ENCODE measurements at places on chromosomes 1 and 21. TPM values are rescaled to one million over a fixed set of nuclear protein-coding genes. Genes with fewer than 3 reads are reported as not detected.

ASAP3 gene
- total RNA-seq, result 1.2 TPM

RIPPLY3 gene
- not detected for total RNA-seq

CCDC17 gene
- 7.6 TPM for total RNA-seq

CD84 gene
- total RNA-seq, result 98.9 TPM

SPRR2A gene
- total RNA-seq, result not detected

TMEM269 gene
- 0.35 TPM for total RNA-seq

DIRAS3 gene
- not detected for total RNA-seq

RGS8 gene
- not detected for total RNA-seq

AVPR1B gene
- total RNA-seq, result not detected

ZNF326 gene
- 17.4 TPM for total RNA-seq

LCE1A gene
- not detected for total RNA-seq

CRNN gene
- not detected for total RNA-seq

MSH4 gene
- 0.87 TPM for total RNA-seq

OR2M3 gene
- not detected for total RNA-seq

PLA2G2F gene
- not detected for total RNA-seq

SPRR2E gene
- total RNA-seq, result not detected

FCAMR gene
- not detected for total RNA-seq

TMIGD3 gene
- not detected for total RNA-seq

MMP23B gene
- 3.5 TPM for total RNA-seq

COPA gene
- total RNA-seq, result 132 TPM

PRR9 gene
- not detected for total RNA-seq

SPATA45 gene
- not detected for total RNA-seq

PTPRU gene
- 0.38 TPM for total RNA-seq

BTBD19 gene
- 14.8 TPM for total RNA-seq

S100A14 gene
- total RNA-seq, result not detected

ABCG1 gene
- 1.5 TPM for total RNA-seq

ANKRD34A gene
- 1.8 TPM for total RNA-seq

C1orf198 gene
- total RNA-seq, result 4.2 TPM

BCL2L15 gene
- total RNA-seq, result 2.1 TPM

MIXL1 gene
- not detected for total RNA-seq

A3GALT2 gene
- total RNA-seq, result not detected

INKA2 gene
- total RNA-seq, result 2.4 TPM

PLEKHN1 gene
- total RNA-seq, result 2.2 TPM

CD247 gene
- total RNA-seq, result 341 TPM

LTN1 gene
- total RNA-seq, result 34.6 TPM

CACNA1S gene
- total RNA-seq, result not detected

GPR37L1 gene
- not detected for total RNA-seq

OR2T2 gene
- not detected for total RNA-seq

ATP1A4 gene
- total RNA-seq, result not detected

SPRR1A gene
- total RNA-seq, result not detected

ILDR2 gene
- total RNA-seq, result 0.52 TPM

FAM43B gene
- total RNA-seq, result not detected

SLC44A3 gene
- 1.9 TPM for total RNA-seq

ZNF593OS gene
- total RNA-seq, result not detected

NIBAN1 gene
- total RNA-seq, result 43.2 TPM

CYP4Z1 gene
- not detected for total RNA-seq

NUF2 gene
- total RNA-seq, result 1.8 TPM

CR1L gene
- 0.19 TPM for total RNA-seq

TMEM82 gene
- total RNA-seq, result not detected

CYP4X1 gene
- total RNA-seq, result not detected

FAM72A gene
- 1.00 TPM for total RNA-seq

VANGL2 gene
- not detected for total RNA-seq

CADM3 gene
- total RNA-seq, result not detected
